HS-27A (cell line): ENCODE measurements at places on chromosomes 4 and X.

GRCh38 chr4:99100876-99101275 is 12.3 kb upstream of the ADH5 start:
- no peak for DNase-seq

- DNase-seq = no peak
Observed at GRCh38 chr4:146369446-146369845, 152.3 kb downstream of the SLC10A7 start.

- DNase-seq = no peak
Observed at GRCh38 chr4:102466298-102466697, 34.9 kb upstream of the NFKB1 start.

GRCh38 chr4:929096-929765 is 2.9 kb downstream of the GAK start:
- DNase-seq = no peak

DNA sequence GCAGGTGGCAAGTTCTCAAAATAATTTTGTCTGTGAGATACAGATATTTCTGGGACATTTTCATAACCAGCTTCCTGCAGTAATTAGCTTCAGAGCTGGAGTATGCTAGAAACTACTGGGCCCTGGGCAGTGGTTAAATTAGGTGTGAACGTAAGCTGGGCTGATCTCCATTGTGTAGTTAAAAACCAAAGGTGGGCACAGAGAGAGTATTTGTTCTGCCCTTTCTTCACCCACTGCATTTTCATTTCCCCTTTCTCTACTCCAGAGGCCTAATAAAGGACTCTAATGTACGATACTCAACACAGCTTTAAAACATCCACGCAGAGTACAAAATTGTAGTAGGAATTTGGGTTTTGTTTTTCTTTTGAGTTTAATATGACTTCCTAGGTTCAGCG is 252.7 kb downstream of the SPRY1 start:
- no peak for DNase-seq

GRCh38 chrX:9298221-9298620 is 166.6 kb upstream of the TBL1X start:
- no peak for DNase-seq

DNA sequence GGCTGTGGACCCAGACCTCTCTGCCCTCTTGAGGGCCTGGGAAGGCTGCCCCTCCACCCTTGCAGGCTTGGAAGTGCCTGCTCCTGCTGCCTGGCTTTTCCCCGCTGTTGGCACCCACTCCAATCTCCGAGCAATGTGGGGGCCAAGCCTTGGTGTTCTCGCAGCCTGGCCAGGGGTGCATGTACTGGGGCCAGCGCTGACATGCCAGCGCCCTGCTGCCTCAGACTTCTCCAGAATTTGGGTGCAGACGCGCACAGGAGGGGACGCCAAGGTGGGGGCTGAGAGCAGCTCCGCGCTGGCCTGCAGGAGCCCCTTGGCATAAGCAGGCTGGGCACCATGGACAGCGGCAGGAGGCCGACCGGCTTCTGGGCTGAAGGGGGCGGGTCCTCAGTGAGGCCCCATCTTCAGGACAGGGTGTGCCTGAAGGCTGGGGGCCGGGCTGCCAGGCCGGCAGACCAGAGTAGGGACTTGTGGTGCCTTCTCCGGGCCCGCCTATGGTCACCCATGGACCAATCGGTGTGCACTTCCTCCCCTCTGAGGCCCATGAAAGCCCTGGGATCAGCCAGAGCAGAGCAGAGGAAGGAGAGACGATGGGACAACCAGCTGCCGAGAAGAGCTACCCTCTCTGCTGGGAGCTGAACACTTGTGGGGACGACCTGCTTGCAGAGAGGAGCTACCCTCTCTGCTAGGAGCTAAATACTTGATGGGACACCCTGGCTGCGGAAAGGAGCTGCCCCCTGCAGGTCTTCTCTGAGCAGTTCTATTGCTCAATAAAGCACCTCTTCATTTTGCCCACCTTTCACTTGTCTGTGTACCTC is 118.3 kb downstream of the DNAAF6 start:
- no peak for DNase-seq

- DNase-seq = peak; percentile 82
Observed at GRCh38 chr4:48093991-48094416, 40.0 kb downstream of the TXK start.

DNA sequence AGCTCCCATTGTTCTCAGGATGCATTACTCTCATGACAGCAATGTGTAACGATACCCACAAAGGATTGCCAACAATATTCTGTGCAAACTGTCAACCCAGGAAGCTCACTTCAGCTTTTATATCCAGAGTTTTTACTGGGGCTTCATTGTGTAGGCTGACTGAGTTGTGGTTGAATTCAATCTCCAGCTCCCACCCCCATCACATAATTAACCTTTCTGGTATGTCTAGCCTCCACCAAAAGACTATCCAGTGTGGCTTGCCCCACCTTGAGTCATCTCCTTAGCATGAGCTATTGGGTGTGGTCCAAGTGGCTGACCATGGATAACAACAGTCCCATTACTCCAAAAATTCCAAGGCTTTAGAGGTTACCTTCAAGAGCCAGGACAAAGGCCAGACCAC is 17.7 kb upstream of the TAB3 start:
- peak; percentile 23 for DNase-seq

GRCh38 chrX:72393836-72394517 is 88.3 kb upstream of the CITED1 start:
- DNase-seq = no peak

- no peak for DNase-seq
Observed at GRCh38 chrX:24528605-24529004, 63.5 kb downstream of the PDK3 start.

DNA sequence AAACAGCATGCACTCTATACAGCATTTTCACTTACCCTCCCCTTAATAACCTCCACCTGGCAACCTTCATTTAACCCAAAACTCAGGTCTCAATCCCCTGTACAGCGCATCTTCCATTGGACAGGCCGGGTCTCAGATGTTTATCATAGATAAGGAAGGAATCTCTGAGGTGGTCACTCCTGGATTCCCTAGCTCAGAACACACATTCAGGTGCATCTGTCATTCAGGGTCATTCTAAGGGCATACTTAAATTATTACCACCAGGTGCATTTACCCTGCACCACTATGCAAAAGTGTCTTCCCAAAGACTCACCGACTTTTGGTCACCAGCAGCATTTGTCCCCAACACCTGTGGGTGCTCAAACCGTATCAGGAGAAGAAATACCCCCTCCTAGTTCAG is 144.2 kb downstream of the RELL1 start:
- DNase-seq = no peak

DNA sequence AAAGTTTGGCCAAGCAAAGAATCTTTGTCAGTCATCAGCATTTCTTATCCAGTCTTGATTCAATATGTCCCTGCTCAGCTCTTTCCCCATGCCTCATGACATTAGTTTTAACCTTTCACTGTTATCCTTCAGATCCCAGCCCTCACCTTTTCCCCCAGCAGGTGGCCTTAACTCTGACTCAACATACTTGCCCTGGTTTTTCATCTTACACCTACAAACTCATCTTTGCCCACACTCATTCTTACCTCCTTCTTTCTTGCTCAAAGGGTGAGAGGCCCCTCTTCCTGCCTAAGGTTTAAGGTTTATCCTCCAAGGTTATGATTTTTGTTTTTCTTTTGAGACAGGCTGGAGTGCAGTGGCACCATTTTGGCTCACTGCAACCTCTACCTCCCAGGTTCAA is 10.6 kb upstream of the ANXA5 start:
- no peak for DNase-seq

DNA sequence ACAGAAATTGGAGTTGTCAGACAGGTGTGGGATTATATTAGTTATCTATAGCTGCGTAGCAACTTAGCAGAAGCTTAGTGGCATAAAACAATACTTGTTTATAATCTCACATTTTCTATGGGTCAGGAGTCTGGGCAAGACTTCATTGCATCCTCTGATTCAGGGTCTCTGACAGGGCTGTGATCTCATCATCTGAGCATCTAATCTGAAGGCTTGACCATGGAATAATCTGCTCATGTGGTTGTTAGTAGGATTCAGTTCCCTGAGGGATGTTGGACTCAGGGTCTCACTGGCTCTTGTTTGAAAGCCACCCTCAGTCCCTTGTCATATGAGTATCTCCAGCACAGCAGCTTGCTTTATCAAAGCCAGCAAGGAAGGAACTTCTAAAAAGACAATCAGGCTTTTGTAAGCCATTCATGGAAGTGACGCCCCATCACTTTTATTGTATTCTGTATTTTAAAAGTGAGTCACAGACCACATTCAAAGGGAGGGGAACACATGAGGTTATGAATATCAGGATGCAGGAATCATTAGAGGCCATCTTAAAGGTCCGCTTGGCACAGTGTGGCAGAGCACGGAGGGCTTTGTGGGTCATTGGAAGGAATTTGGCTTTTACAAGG is 37.2 kb upstream of the FAM9B start:
- no peak for DNase-seq

DNA sequence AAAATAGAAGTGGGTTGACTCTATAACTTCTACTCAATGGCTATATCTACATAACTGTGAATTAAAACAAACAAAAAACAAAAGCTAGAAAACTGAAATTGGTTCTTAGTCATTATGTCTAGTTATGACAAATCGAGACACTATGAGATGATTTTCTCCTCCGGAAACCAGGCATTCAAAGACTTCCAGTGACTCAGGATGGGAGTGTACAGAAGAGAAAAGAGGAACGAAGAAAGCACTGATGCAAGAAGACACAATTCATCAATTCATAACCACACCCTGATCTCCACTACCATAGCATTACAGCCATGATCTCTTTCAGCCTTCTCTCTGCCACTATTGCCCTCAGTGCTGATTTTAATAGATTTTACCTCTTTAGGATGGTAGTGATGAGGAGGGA is 253.6 kb downstream of the CBLL2 start:
- DNase-seq = peak; percentile 30

GRCh38 chrX:9671998-9672397 is 93.6 kb downstream of the GPR143 start:
- DNase-seq = no peak

GRCh38 chr4:126004941-126005340 is 690.2 kb downstream of the FAT4 start:
- DNase-seq = no peak
